ENCODE measurements at places on chromosomes 3 and 15.

DNA sequence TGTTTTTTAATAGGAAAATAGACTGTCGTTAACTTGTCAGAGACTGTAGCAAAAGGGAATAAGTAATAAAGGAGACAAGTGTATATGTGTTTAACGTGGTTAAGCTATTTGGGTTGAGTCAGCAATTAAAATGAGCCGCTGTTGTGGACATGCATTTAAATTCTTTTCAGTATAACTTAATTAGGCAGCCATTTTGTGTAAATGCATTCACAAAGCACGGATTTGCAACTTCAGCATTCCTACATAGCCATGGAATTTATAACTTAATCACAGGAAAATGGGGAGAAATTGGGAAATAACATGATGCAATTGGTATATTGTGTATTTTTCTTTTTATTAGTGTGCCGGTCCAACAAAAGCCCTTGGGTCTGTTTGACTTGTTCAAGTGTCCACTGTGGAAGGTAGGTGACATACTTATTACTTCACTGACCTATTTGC, 27.9 kb downstream of the USP3 start:
- DNase-seq, result no peak

DNA sequence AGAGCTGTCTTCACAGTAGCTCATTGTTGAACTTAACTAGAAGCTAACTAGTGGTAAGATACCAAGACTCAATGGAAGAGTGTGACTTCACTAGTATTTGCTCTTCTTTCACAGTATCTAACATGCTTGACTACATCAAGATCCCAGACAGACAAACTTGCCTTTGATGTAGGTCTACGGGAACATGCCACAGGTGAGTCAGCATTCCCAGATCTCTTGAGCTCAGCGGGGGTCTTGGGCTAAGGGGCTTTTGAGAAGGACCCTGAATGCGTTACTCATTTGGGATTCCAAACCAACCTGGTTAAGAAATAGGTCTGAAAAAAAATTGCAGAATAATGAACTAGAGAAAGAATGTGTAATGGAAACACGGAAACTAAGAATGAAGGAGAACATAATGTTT, 222.4 kb downstream of the RYR3 start:
- DNase-seq, result no peak

DNA sequence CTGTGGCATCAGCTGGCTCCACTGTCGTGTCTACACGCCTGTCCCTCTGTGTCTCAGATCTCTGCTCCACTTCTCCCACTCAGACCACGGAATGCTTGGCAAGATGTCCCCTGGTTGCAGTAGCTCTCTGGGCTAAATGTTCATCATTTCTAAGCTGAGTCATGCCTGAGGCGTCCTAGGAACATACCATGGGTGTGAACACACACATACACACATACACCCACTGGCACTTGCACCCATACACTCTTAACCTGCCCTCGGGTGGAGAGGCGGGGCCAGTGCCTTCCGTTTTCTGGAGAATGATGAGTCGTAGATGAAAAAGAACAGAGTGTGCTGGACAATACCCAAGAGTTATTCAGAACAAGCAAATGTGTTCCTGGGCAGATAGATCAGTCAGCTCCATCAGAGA, 72.4 kb downstream of the SENP2 start:
- DNase-seq, result no peak

GRCh38 chr3:128404276-128405068, 62.2 kb downstream of the DNAJB8 start:
- DNase-seq, result no peak

GRCh38 chr15:31206386-31207181, 105.1 kb upstream of the TRPM1 start:
- DNase-seq, result no peak

DNA sequence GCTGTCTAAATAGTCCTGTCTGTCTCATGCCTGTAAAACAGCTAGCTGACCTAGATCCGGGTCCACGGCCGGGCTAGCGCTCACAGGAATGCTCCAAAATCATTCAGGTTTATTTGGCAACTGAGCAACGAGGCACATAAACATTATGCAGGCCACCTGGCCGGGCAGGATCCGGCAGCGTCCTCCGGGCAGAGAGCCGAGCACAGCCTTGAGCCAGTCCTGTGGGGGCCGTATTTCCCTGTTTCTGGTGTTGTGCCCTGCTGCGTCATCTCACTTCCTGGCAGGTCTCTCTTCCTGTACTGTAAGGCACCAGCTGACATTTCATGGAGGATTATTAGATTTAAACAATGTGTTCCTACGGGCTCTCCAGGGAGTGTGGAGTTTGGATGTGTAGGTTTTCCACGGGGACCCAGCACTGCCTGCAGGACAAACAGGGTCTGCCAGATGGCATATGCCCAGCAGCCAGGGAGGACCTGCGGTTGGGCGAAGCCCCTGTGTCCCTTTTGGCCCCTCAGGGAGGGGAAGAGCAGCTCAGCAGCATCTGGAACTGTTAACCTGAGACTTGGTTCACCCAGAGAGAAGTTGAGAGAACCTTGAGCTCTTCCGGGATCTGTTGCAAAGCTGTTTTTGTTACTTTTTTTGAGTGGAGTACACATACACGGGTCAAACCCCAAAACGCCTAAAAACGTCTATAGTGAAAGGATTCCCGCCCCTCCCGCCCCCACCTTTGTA, 16.6 kb upstream of the LRRK1 start:
- DNase-seq, result no peak

DNA sequence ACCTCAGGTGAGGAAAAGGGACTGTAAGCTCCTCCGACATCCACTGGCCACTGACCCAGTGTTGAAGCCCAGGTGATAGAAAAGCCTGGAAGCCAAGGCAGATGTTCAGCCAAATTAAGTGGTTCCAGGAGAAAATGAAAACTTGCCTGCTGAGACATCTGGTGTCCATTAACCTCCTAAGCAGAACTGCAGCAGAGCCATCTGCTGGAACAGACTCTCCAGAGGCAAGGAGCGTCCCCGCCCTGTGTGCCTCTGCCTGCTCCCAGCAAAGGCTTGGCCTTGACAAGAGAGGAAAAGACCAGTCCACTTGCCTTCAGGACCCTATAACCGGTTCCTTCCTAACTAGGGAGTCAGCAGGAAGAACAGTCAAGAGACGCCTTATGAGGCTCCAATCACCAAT, 48.2 kb downstream of the SRGAP3 start:
- no peak for DNase-seq

GRCh38 chr15:70269311-70269911, 171.7 kb upstream of the TLE3 start:
- no peak for DNase-seq

GRCh38 chr15:72851586-72851985, 68.0 kb upstream of the ADPGK start:
- DNase-seq, result no peak

DNA sequence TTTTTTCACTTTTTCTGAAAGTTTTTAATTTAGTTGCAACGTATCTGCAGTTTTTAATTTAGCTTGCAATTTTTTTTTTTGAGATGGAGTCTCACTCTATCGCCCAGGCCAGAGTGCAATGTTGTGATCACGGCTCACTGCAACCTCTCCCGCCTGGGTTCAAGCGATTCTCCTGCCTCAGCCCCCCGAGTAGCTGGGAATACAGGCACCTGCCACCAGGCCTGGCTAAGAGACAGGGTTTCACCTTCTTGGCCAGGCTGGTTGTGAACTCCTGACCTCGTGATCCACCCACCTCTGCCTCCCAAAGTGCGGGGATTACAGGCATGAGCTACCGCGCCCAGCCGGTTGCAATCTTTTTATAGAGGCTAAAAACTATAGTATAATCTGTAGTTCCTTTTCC, 142.9 kb upstream of the ALCAM start:
- DNase-seq, result no peak

- no peak for DNase-seq
These were observed 101.0 kb upstream of the CPNE4 start for GRCh38 chr3:132135628-132136333.

GRCh38 chr3:8643693-8644365, 769 bp downstream of the SSUH2 start:
- no peak for DNase-seq
